ENCODE measurements at places on chromosomes 1 and 21. TPM values are rescaled to one million over a fixed set of nuclear protein-coding genes. Genes with fewer than 3 reads are reported as not detected.

The NDUFS2 gene
- 55.7 TPM for total RNA-seq

The LYPD8 gene
- total RNA-seq, result not detected

DNA sequence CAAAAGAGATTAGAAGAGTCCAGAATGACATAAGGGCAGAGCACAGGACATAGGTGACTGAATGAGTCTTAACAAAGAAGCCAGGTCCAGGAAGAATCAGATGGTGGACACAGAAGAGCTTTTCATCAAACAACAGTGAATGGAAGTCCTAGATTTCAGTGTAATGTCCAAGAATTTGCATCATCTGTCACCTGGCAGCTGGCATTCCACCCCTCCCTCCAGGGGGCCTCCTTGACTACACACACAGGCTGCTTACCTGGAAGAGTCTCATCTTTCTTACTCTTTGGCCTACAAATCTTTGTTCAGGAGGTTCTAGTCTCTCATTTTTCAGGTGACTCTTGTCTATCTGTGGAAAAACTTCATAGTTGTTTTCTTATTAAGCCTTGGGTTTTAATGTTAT is 36.2 kb downstream of the GORAB start:
- DNase-seq, result no peak

GRCh38 chr1:202007805-202008489 is 2.4 kb upstream of the ELF3 start:
- DNase-seq, result no peak

DNA sequence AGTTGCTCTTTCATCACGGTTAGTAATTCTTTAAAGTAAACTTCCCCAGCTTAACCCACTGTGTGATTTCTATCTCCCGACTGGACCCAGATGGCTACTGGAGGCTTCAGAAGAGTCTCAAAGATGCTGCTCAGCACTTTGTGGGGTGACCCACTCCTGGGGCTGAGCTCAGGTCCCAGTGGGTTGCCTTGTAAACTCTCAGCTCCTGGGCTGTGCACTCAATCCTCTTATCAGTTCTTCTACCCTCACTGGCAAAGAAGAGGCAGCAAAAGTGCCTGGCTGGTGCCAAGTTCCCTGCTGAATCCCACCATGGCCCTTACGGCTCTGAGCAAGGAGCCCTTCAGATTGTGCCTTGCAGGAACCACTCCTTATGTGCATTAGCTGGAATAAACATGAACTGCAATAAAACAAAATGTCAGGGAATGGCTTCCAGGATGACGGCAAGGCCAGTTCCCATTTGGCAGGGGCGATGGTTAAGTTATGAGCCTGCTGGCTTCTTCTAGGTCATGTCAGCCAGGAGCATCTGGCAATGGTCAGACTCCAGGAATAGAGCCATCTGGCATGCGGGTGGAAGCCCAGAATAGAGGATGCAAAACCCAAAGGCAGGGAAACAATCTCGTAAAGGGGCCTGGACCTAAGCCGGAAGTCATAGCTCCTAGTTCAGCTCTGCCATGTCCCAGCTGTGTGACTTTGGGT is 6.8 kb downstream of the MYOC start:
- no peak for DNase-seq

GRCh38 chr1:84928979-84929378 is 36.0 kb upstream of the LPAR3 start:
- DNase-seq, result no peak

GRCh38 chr1:206429421-206429820 is 40.9 kb upstream of the IKBKE start:
- DNase-seq, result no peak

GRCh38 chr1:56416495-56416894 is 162.9 kb downstream of the PLPP3 start:
- DNase-seq, result no peak

GRCh38 chr1:157315544-157315943 is 177.3 kb upstream of the ETV3 start:
- DNase-seq, result no peak
